ENCODE measurements at places on chromosomes 16 and 17. TPM values are rescaled to one million over a fixed set of nuclear protein-coding genes. Genes with fewer than 3 reads are reported as not detected.

SLC35G6 gene
- not detected for total RNA-seq

SMPD3 gene
- 0.18 TPM for total RNA-seq

GPR142 gene
- not detected for total RNA-seq

BCL6B gene
- not detected for total RNA-seq

OR3A2 gene
- total RNA-seq, result not detected

GAS2L2 gene
- 0.13 TPM for total RNA-seq

SHPK gene
- total RNA-seq, result 11.0 TPM
